ENCODE measurements at places on chromosomes 13 and 19.

GRCh38 chr19:49340865-49341718 is 5.9 kb downstream of the CD37 start:
- no peak for DNase-seq

GRCh38 chr13:112956571-112957294 is 12.3 kb upstream of the MCF2L start:
- no peak for DNase-seq

GRCh38 chr19:49361438-49362047 is 673 bp downstream of the TEAD2 start:
- DNase-seq: no peak

DNA sequence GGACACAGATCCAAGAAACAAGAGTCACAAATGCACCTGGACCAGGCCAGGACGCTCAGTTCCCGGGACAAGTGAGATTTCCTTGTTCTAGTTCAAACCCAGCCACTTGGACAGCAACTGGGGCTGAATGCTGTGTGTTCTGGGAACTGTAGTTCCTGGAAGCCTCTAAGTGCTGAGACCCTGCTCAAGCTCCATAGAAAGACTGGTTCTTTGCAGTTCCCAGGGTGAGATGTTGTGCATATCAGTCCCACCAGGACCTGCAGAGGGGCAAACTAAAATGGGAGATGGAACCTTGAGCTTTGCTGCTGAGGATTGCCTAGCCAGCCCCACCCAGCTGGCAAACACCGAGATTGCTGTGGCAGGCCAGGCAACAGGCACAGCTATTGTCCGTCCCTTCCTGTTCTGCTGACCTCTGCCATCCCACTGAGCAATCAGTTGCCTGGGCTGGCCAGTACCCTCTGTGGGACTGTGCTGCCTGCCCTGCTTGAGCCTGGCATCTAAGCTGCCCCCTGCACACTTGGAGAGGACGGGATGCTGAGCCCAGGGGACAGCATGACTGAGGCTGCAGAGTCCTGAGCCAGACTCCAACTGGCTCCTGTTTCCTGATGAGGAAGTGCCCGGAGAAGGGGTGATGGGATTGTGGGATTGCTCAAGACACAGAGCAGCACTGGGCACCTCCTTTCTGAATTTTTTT is 1.4 kb upstream of the GIPC1 start:
- DNase-seq: no peak

- no peak for DNase-seq
Observed at GRCh38 chr13:20408181-20408580, 117.5 kb downstream of the CRYL1 start.

Measured in GM19239 (cell line).